Fibroblast of skin of left biceps (primary cell): ENCODE measurements at places on chromosomes 1 and 21.

DNA sequence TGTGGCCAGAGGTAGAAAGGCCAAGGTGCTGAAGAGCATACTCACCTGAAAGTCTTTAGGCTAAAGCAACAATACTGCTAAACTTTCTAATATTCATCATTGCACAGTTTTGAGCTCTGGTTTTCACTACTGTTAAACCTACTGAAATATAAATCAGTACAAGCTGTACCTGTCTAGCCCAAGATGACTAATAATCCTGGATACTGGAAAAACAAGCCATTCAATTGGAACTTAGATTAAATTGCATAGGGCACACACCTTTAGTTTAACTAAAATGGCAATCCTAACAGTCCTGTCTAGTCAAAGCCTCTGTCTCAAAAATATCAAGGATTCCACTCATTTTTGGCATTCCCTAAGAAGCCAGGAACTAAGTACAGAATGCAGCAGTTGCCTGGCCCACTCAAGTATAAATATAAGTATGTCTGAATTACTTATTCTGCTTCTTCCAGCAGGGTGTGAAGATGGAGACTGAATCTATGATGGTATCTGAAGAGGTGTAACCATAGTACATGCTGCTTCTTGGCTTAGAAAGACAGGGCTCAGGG, 3.1 kb downstream of the CHML start:
- no peak for DNase-seq

GRCh38 chr1:8164670-8165069, 138.6 kb upstream of the ERRFI1 start:
- no peak for DNase-seq

GRCh38 chr1:111441573-111442192, 7.4 kb downstream of the WDR77 start:
- no peak for DNase-seq

GRCh38 chr21:31186916-31187315, 148.6 kb upstream of the KRTAP19-8 start:
- DNase-seq, result no peak

DNA sequence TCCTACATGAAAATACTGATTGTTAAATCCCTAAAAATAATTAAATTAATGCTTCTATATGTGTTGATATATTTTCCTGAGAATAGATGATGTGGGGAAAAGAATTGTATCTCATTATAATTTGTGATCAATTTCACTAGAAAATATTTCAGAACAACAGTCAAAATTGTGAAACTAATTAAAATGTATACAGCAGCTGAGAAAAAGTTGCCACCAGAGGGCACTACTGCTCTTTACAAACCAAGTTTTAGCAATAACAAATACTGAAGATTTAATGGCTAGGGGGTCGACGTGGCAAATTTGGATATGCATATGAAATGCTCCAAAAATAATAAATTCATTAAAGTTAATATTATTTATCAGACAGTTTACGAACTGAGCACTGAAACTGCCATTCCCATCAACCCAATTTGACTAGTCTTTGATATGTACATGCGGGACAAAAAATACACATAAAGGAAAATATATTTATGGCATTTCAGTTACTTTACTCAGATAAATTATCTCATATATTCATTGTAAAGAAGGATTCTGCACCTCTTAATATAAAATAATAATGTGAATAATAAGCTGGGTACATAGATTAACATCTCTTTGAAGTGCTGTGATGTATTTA, 96.3 kb upstream of the TMPRSS15 start:
- peak; percentile 12 for DNase-seq

GRCh38 chr1:152519851-152520250, 5.6 kb downstream of the CRCT1 start:
- DNase-seq, result no peak

- no peak for DNase-seq
These were observed 12.2 kb downstream of the CAMK1G start for GRCh38 chr1:209595599-209596285.

DNA sequence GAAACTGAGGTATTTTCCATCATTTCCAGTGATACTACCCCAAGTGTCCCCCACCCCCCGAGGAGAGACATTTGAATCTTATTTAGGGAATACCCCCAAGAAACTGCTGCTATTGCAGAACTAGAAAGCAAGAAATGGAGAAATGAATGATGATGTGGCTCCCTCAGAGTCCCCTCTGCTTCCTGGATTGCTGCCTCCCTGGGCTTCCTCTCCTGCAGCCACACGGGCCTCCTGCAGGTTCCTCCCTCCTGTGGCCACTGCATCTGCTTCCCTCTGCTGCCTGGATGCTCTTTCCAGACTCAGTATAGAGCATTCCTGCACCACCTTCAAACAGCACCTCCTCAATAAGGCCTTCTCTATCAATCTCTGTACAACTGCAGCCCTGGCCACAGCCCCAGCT, 69.3 kb downstream of the SLC25A24 start:
- no peak for DNase-seq

GRCh38 chr1:247366926-247367645, 35.4 kb upstream of the ZNF496 start:
- DNase-seq, result no peak

DNA sequence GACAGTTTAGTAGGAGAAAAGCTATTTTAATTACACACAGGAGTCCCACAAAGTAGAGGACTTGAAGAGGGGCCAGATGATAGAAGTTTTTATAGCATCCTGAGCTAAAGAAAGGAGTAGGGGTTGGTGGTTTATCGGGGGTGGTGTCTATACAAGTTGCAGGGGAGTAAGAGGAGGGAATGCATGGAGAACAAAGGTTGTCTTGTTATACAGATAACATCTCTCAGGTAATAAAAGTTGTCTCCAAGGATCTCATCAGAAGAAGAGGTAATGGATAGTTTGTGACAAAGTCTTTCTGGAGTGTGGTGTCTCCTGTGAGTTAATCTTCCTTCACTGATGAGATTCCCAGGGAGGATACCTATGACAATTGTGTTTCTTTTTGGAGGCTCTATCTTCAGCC, 23.4 kb upstream of the NUF2 start:
- no peak for DNase-seq

DNA sequence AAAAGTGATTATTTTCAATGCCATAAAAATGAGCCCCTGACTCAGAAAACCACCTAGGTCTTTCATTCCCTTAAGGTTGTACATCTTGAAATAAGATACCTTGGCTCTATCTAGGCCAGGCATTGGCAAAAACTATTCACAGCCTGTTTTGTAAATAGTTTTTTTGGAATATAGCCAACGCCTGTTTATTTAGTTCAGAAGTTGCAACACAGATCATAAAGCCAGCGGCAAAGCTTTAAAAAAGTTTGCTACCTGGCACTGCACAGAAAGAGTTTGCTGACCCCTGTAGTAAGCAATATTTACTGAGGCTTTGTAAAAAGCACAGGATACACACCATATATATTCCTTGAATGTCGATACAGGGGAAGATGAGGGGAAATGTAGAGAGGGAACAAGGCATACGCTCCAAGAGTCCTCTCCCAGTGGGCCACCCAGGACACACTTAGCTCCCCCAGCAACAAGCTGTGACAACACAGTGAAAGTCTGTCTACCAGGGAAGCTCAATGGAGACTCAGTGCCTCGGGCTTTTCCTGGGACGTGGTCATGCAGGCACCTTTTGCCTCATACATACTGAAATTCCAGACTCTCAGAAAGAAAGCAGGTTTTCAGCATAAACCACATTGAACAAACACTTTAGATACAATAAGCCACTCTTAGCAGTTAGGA, 20.5 kb downstream of the TARBP1 start:
- DNase-seq, result no peak

GRCh38 chr1:14267991-14268390, 330.5 kb upstream of the KAZN start:
- DNase-seq, result no peak

GRCh38 chr1:154608397-154609270, 648 bp upstream of the ADAR start:
- no peak for DNase-seq

DNA sequence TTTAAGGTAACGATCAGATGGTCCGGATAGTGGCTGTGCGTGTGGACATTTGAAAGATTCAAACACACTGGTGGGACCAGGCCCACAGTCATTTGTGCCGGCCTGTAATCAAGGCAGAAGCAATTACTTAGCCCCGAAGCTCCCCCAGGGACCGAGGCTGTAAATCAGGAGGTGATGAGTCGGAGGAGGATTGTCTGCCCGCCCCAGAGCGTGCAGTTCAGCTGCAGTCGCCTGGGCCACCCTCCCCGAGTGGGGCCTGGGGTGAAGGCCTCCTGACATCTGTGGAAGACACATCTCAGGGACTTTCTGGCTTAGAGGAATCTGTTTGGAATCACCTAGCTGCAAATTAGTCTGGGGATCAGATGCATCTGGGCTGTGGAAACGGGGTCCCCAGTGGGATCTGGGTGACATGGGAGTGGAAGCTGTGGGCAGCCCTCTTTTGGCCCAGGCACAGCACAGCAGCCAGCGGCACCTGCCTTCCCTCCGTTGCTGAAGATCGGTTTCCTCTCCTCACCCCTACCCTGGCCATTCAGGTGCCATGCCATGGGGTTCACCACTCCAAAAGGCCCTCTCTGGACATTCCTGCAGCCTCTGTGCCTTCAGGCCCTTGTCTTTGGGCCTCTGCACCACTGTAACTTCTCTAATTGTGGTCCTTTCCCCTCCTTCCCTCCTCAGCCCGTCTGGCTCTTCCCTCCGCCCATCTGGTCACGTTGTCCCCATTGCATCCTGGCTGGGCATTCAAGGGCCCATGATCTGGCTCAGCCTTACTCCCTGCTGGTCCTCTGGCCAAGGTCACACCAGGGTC, 25.7 kb downstream of the LHX4 start:
- no peak for DNase-seq

DNA sequence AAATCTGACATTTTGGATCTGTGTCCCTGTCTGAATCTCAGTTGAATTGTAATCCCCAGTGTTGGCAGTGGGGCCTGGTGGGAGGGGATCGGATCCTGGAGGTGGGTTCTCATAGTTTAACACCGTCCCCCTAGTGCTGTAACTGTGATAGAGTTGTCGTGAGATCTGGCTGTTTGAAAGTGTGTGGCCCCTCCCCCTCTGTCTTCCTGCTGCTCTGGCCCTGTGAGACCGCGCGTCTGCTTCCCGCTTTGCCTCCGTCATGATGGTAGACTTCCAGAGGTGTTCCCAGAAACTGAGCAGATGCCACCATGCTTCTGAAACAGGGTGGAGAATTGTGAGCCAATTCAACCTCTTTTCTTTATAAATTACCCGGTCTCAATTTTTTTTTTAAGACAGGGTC, 25.0 kb downstream of the AGPAT3 start:
- DNase-seq, result no peak

- DNase-seq, result peak; percentile 1
These were observed at the start of gene PGBD5 for GRCh38 chr1:230426246-230427093. TSS of gene PGBD5 (minus strand) at chr1:230426332. CDS start at chr1:230425928, 404 bp downstream.

- peak; percentile 61 for DNase-seq
These were observed 70.1 kb upstream of the GORAB start for GRCh38 chr1:170461762-170462384.

DNA sequence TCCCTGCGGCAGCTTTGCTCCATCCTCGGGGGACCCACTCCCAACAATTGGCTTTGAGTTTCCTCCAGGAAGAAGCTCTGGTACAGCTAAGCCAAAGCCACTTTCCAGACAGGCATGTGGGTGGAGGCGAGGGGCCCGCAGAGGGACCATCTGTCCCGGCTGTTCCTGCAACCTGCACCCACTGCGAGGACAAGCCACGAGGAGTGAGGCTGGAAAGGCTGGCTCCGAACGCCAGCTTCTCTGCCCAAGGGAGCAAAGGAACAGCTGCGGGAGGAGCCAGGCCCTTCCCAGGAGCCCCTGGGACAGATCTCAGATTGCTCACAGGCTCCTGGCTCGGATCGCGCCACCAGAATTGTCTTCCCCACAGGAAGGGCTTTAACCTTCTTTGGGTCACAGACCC, 28.3 kb upstream of the PEF1 start:
- DNase-seq, result no peak

DNA sequence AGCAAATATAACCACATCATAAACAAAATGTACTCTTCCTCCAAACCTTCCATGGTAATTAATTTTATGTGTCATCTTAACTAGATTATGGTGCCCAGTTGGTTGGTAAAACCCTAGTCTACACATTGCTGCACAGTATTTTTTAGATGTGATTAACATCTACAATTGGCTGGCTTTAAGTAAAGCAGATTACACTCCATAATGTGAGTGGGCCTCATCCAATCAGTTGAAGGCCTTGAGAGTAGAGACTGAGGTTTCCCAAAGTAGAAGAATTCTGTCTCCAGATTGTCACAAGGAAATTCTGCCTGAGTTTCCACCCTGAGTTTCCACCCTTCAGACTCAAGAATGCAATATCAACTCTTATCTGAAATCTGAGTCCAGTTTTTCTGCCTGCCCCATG, 128.4 kb upstream of the USP25 start:
- DNase-seq, result no peak

- no peak for DNase-seq
These were observed 63.0 kb upstream of the PRDX6 start for GRCh38 chr1:173414136-173414535.

GRCh38 chr1:62355095-62355494, 35.9 kb upstream of the KANK4 start:
- DNase-seq, result no peak

GRCh38 chr1:220927442-220927841, 48.2 kb downstream of the HLX start:
- no peak for DNase-seq

DNA sequence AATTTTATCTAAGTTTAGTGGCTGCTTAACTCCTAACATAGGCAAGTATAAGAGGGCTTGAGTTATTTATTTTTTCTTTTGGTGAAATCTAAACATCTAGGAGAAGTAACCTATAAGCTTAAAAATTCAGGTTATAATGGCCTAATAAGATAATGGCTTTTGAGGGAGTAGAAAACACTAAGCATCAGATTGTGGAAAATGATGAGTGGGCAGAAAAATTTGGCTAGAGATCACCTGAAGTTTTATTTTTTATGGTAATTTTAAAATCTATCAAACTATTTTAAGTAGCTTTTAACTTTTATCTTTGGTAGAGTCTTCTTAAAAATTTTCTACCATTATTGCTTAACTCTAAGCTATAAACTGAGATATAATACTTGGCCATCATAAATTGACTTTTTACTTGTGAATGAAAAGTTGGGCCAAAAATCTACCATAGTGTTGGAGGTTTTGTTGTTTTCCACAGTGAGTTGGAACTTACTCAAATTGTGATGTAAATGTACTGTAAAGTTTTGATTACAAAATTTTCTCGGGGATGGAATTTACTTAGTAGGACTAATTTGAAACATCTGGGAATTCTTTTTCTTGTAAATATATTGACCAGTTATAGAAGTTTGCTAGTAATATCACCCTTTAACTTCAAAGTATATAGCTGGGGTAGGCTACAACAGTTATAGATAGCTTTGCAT, 63.9 kb downstream of the USP25 start:
- DNase-seq, result peak; percentile 33
